ENCODE measurements at places on chromosomes 13 and 19.

- no peak for DNase-seq
Measured at GRCh38 chr13:57569986-57570385, 61.6 kb upstream of the PCDH17 start.

DNA sequence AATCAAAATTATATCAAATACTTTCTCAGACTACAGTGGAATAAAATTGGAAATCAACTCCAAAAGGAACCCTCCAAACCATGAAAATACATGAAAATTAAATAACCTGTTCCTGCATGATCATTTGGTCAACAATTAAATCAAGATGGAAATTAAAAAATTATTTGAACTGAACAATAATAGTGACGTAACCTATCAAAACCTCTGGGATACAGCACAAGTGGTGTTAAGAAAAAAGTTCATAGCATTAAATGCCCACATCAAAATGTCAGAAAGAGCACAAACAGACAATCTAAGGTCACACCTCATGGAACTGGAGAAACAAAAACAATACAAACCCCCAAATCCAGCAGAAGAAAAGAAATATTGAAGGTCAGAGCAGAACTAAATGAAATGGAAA lies 1460.7 kb downstream of the OLFM4 start:
- DNase-seq = no peak

GRCh38 chr13:80338781-80339562 lies 2.0 kb downstream of the SPRY2 start:
- no peak for DNase-seq

GRCh38 chr19:36060430-36060829 lies 5.7 kb downstream of the WDR62 start:
- no peak for DNase-seq

GRCh38 chr13:33015791-33016323 lies 366 bp upstream of the KL start:
- DNase-seq = no peak

GRCh38 chr13:94170145-94170571 lies 309.3 kb downstream of the DCT start:
- DNase-seq = no peak

GRCh38 chr19:3636506-3636905 lies 9.9 kb upstream of the CACTIN start:
- no peak for DNase-seq

Measured in NCI-H187 (cell line).